Activated T-helper 1 cell treated with anti-CD3 and anti-CD28 coated beads, Interleukin-2, amount 50 U/mL, for 16 hours (primary cell): ENCODE measurements at places on chromosomes 13 and 19.

DNA sequence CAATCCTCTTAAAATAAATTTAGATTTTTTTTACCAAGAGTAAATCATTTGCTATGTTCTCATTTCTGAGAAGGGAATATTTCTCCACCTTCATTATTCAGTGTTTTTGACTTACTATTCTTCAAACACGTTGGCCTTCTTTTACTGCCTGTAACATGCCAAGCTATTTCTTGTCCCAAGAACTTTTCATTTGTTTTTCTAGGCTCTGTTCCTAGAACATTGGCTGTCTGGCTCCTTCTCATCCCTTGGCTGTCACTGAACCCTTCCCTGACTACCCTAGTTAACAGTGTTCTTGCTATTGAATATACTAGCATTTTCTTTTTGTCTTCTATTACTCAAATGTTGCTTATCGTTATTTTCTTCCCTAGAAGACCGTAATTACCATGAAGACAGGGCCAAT is 248.1 kb downstream of the ITGBL1 start:
- no peak for DNase-seq

- DNase-seq, result peak; percentile 19
Observed at GRCh38 chr13:27375686-27376326, 48.6 kb upstream of the GTF3A start.

DNA sequence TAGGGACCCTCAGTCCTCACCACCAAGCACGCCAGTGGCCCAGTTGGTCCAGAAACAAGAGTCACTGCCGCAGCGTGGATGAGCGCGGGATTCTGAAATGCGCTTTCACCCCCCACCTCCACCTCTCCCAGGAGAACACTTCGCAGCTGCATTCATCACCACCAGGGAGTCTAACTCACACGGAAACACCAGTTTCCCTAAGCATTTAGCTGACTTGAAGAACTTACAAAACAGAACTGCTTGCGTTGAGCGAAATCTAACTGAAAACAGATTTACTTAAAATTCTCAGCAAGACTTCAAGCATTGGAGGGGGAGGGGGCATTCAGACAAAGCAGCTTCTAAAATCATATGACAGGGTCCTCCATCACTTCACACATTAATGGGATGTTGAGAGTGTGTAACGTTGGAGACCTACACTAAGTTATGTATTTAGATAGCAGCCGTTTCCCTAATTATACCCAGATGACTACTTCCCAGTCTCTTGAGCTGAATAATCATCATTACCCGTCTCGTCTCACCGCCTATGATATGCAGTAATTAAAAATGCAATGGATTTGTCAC is 258.2 kb upstream of the IRS2 start:
- DNase-seq, result no peak

DNA sequence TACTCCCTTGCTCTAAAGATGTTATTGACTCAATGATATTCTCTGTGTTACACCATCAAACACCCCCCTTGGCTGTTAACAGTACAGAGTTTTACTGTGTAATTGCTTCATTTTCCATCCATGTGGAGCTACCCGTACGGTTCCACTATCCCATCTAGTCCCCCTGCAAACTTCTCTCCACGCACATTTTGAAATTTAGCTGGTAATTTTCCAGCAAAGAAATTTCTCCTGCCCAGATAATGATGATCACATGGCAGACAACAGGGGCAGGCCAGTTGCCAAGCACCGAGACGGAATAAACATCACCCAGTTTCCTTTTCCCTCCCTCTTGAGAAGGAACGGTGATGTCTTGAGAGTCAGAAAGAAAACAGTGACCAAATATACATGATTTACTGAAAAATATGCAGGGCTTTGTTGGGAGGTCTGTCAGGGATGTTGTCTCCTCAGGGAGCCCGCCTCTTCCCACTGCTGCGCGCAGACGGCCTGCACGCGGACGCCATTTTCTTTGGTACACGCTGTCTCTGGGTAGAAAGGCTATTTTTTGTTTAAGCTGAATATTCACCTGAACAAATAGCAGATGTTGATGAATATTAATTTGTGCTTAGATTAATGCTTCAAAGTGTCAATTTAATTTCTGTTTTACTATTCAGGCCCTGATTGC is 109.9 kb downstream of the OLFM4 start:
- DNase-seq, result no peak

DNA sequence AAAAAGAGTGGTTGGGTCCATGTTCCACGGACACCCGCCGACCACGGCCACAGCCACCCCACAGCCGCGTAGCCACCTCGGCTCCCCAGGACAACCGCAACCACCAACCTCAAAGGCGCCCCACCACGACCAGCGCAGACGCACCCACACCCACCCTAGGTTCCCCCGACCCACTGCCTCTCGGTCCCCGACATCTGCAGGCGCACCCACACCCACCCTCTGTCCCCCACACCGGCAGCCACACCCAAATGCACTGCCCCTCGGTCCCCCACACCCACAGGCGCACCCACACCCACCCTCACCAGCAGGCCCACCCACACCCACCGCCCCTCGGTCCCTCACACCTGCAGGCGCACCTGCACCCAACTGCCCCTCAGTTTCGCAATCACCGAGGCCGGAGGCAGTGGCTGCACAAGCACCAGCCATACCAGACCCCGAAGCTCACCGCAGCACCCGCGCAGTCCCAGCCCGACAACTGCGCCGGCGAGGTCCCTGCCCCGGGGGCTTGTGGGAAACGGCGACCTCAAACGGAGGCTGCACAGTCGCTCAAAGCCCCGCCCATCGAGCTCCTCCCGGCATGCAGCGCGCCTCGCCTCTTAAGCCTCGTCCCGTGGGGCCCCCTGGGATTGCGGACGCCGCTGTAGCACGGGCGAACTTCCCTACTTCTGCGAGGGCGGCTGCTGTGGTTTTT is 18.3 kb downstream of the ZNF77 start:
- DNase-seq, result no peak

DNA sequence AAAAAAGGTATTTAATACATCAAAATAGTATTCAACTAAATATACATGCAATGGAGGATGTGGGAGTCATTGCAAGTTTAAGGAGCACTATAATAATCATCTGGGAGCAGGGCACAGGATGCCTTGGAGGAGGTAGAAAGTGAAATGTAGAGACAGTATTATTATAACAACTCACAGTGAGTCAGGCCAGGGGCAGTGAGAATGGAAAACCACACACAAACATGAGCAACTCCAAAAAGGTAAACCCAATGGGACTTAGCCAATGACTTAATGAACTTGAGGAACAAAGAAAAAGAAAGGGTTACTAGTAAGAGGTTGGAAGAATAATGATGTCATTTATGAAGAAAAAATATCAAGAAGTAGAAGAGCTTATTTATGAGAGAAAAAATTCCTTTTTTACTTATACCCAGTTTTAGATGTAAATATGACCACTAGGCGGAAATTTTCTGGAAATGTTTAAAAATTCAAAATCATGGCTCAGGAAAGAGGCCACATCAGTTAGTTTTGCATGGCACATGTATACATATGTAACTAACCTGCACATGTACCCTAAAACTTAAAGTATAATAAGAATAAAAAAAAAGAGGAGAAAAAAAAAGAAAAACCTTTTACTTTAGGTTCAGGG is 389.3 kb downstream of the SUCLA2 start:
- DNase-seq, result no peak

DNA sequence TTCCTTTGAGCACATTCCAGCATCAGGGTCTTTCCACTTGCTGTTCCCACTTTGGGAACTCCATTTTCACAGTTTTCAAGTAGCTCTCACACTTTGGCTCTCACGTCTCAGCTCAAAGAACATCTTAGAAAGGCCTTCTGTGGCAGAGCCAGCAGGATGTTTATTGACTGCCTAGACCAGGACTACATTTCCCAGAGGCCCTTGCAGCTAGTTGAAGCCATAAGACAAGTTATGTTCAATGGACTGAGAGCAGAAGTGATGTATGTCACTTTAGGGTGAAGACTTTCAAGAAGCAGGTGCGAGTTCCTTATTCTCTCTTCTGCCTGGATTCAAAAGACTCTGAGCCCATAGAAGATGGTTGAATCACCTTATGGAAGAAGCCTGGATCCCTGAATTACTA is 4.3 kb upstream of the HAUS5 start:
- DNase-seq, result no peak

GRCh38 chr19:10333758-10334587 is 644 bp upstream of the RAVER1 start:
- no peak for DNase-seq

GRCh38 chr19:39474139-39474620 is 6.5 kb upstream of the TIMM50 start:
- peak; percentile 64 for DNase-seq

- peak; percentile 55 for DNase-seq
Observed at GRCh38 chr13:40069173-40070044, 413.9 kb downstream of the COG6 start.

DNA sequence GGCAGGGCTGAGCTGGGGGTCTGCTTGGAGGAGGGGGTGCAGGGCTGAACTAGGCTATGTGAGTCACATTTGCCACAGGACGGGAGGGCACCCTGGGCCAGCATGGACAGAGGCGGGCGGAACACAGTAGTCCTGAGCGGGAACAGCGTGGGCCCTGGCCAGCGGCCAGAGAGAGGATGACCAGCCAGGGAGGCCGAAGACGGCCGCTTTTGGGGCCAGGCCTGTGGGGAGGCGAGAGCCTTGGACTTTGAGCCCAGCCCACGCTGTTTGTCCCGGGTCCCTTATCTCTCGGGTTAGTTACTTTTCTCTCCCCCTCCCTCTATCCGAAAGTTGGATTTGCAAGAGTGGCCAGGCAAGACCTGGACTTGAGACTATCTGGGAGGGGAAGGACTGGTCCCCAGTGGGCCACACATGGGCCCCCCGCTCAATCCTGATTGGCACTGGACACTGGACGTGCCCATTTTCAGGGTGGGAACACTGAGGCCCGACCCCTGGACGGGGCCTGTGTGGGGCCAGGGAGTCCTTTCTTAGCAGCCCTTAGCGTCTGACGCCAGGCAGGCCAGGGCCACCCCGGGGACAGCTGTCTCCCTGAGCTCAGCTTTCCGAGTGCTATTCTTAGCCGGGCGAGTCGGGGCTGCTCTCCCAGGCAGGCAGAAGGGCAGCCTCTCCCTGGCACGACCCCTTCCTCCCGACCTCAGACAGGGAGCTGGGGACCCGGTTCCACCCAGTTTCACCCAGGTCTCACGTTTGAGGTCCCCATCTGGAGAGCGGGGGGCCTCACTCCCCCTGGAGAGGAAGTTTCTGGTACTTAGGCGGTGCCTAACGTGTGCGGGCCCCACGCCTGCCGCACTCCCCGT is 833 bp downstream of the GAMT start:
- no peak for DNase-seq
